Activated T-cell treated with anti-CD3 and anti-CD28 coated beads, Interleukin-2, amount 50 U/mL, for 24 hours (primary cell): ENCODE measurements at places on chromosomes 3 and 15.
A peak's percentile ranks its signal among the peaks of the same experiment; 100 is the strongest.

GRCh38 chr3:65101450-65101849 is 413.6 kb upstream of the ADAMTS9 start:
- no peak for DNase-seq

- no peak for DNase-seq
Measured at GRCh38 chr3:42055291-42055690, 35.9 kb upstream of the TRAK1 start.

DNA sequence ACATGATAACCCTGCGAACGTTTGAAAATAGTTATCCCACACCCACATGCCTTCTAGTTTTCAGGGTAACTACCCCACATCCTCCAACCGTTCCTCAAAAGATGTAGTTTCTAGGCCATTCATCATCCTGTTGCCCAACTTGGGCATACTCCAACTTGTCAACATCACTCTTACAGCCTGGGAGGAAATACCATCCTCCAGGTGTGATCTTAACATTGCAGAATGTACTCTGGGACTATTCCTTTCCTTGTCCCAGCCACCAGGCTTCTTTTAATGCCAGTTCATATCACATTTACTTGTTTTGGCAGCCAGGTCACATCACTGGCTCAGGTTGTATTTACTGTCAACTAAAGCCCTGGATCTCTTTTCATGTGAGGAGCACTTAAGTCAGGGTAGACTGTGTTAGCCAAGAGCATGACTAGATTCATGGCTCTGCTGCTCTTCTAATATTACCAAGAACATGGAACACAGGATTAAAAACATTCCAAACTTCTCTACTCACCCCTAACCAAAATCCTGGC is 4.0 kb upstream of the DENND6A start:
- no peak for DNase-seq

DNA sequence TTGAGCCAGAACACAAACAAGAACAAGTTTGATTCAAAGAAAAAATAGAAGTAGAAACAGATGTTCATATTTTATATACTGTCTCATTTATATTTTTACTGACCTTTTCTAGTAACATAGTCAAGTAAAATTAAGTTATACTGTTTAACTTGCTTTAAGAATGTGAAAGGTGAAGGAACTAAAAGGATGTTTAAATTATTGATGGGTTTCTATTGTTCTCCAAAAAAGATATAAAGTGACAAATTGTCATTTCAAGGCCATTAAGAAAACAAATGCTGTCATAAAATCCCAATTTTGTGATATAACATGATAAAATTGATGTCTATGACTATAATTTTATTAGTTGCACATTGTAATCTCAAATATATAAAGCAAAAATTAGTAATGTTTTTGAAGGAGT is 7.3 kb downstream of the GPR149 start:
- no peak for DNase-seq

- no peak for DNase-seq
Measured at GRCh38 chr15:90030376-90030775, 29.3 kb downstream of the ZNF710 start.

DNA sequence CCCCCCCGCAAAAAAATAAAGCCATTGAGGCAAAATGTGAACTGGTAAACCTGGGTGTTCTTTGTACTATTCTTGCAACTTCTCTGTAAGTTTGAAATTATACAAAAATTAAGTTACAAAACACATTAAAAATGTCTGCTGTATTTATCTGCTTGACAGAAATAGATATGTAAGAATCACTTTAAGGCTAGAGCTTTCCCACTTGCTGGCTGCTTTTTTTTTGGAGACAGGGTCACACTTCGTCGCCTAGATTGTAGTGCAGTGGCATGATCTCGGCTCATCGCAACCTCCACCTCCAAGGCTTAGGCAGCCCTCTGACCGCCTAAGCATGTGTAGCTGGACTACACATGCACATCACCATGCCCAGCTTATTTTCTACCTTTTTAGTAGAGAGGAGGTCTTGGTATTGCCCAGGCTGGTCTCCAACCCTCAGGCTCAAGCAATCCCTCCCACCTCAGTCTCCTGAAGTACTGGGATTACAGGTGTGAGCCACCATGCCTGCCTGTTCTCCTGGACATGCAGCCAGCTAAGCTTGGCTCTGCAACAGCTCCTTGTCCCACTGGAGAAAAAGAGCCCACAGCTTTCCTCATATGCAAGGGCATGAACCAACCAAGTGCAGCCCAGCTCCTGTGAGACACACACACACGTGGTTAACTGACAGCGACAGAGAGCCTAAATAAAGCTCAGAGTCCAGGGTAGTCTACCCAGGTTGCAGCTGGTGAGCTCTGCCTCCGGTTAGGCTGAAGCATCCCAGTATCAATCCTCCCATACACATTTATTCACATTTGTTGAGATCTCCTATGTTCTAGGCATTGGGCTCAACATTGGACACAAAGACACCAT is 4.5 kb downstream of the RPS17 start:
- peak; percentile 54 for DNase-seq

GRCh38 chr3:53795789-53796560 is 50.2 kb downstream of the CHDH start:
- no peak for DNase-seq

DNA sequence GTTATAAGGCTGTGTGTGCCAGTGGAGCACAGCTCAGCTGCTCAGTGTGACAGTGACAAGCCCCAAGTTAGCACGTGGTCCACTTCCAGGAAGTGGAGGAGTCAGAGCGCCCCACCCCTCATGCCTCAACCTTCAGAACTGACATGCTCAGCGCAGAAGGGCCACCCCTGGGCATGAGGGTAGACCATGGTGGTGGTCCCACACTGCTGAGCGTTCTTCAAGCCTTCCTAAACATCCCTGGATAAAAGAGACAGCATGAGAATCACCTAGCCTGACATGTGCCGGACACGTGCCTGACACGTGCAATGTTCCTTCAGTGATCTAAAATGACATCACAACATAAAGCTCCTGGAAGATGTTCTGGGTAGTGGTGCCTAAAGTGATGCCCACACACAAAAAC is 16.8 kb downstream of the ATP10A start:
- peak; percentile 83 for DNase-seq

GRCh38 chr15:68934341-68934740 is 4.0 kb downstream of the SPESP1 start:
- DNase-seq, result no peak

GRCh38 chr3:26753095-26753494 is 130.5 kb downstream of the LRRC3B start:
- DNase-seq, result no peak

GRCh38 chr15:45855907-45856579 is 221.2 kb downstream of the SQOR start:
- DNase-seq, result no peak

- peak; percentile 57 for DNase-seq
Measured at GRCh38 chr3:69200384-69201068, 78.1 kb upstream of the LMOD3 start.

DNA sequence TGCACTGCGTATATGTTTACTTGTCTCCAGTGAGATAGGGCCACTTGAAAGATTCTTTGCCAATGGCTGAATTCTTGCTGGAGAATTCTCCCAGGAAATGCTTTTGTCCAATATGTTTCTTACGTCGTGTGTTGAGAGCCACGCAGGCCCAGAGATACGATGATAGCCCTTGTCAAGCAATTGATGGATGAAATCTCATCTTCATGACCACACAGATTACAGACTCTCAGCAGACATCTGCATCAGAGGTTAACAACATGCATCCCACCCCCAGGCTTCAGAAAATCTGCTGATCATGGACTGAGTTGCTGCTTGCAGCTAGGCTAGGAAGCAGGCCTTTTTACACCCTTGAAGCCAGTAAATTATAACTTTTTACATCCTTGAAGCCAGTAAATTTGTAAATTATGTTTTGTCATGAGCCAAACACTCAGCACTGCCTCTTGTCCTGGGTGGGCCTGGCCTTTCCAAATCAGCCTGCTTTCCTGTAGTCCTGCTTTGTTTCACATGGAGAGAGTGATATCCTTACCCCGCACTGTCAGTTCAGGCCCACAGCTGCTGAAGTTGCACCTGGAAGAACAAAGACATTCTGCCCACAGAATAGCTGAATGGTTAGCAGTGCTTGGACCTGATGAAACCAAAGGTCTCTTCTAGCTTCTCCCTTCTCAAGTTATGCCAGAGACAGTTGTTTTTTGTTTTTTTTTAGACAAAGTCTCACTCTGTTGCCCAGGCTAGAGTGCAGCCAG is 84.4 kb downstream of the GPR156 start:
- DNase-seq, result no peak

DNA sequence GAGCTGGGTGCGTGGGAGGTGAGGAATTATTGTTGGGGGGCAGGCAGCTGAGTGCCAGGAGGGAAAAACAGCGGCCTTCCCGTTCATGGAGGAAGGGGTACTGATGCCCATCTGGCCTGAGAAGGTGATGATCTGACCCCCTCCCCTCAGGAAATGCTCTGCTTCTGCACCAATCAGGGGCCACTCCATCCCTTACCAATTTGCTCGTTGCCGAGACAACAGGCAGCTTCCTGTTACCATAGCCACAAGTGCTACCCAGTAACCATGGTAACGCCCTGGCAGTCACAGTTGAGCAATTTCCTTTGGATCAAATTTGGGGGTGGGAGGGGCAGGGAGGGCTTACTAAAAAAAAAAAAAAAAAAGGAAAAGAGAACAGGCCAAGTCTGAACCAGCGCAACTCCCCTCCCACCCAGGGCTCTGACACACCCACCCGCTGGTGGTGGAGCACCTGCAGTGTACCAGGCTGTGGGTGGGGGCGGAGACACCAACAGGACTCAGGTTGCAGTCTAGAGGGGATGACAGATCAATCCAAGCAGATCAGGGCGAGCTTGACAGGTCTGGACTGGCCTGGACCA is 13.7 kb downstream of the CELF6 start:
- no peak for DNase-seq

- no peak for DNase-seq
Measured at GRCh38 chr15:48358229-48359152, 27.3 kb downstream of the DUT start.

- DNase-seq, result no peak
Measured at GRCh38 chr3:152039887-152040286, 166.4 kb downstream of the SUCNR1 start.

GRCh38 chr3:9397906-9398699 is 688 bp downstream of the SETD5 start:
- peak; percentile 68 for DNase-seq

- no peak for DNase-seq
Measured at GRCh38 chr3:183844606-183845005, 19.2 kb upstream of the MAP6D1 start.

DNA sequence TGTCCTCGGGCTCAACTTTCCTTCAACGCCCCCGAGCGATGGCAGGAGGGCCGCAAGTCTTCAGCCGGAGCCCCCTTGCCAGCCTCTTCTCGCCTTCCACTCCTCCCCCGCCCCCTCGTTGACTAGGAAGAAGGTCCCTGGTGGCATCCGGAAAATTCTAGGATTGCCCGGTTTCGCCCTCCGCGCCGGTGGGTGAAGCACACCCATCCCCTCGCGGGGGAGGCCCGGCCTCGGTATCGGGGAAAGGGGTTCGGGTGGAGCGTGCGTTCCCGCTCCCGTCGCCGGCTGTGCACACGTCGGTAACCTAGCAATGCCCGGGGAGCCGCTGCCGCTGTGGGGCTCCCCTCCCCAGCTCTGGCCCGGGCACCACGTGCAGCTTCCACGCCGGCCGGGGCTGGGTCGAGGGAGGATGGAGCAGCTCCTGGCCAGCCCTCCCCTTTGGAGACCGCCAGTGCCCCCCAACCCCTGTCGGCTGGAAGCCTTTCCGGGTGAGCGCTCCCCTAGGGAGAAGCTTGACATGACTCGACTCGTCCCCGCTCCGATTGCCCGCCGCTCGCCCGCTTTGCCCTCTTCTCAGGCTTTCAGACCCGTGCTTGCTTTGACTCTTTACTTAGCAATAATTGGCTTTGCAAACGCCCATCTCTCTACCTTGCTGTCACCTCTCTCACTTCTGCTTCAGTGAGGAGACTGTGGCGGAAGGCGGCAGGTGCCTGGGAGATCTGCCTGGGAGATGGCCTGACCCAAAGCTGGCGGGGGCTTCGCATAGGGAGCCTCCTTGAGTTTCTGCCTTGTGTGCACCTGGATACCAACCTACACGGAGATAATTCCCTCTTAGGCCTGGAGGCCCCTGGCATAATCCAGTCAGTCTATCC is 1.3 kb downstream of the CACNA1D start:
- DNase-seq, result peak; percentile 40

DNA sequence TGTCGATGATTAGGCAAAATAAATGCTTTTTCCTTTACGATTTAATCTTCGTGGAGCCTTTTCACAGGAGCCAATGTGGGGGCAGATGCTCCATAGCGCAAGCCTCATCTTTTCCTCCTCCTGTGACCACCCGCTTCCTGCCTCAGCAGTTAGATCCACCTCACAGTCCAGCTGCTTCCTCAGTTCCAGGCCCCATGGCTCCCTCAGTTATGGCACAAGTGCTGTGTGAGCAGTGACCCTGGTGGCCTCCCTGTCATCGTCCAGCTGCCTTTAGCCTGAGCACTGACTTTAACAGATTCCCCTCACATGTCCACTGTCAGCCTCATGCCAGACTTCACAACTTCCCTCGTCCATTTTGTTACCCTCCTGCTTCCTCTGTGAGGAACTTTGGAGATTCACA is 424.6 kb upstream of the GBE1 start:
- DNase-seq, result no peak

DNA sequence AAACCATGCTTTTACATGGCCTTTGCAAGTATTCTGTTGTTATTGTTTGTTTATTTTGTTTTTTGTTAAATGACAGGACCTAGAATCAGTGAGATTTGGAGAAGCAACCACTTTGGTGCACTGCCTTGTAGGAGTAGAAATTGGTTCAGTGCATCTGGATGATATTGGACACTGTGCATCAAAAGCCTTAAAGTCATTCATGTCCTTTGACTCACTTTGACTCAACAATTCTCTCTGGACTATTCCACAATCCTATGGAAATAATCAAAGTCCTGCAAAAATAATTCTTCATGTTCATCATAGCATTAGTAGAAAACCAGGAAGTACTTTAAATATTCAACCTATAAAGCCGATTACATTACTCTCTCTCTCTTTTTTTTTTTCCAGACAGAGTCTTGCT is 224.8 kb downstream of the ABHD5 start:
- DNase-seq, result no peak

DNA sequence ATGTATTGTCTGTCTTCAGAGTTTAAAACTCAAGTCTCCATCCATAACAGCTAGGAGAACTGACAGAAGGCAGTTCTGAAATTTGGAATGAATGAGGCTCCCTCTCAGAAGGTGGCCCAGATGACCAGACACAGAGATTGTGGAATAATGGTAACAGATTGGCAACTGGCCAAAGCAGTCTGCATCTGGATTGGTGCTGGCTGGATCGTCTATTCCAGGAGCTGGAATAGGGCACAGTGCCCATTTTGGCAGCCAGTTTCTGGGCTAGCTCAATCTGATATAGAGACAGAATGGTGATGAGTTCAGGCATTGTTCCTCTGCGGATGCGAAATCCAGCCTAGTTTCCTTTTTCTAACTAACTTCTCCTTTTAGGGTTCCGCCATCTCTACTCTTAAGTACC is 851.7 kb downstream of the PDCD6IP start:
- no peak for DNase-seq

- DNase-seq, result no peak
Measured at GRCh38 chr3:56917361-56918110, 115.8 kb upstream of the ARHGEF3 start.

GRCh38 chr3:43874731-43875130 is 184.0 kb downstream of the ABHD5 start:
- no peak for DNase-seq

GRCh38 chr15:90691982-90692773 is 25.0 kb upstream of the BLM start:
- no peak for DNase-seq
